ENCODE measurements at places on chromosomes 6 and 20.

GRCh38 chr6:140274548-140274947, 900.1 kb upstream of the CITED2 start:
- DNase-seq: no peak

DNA sequence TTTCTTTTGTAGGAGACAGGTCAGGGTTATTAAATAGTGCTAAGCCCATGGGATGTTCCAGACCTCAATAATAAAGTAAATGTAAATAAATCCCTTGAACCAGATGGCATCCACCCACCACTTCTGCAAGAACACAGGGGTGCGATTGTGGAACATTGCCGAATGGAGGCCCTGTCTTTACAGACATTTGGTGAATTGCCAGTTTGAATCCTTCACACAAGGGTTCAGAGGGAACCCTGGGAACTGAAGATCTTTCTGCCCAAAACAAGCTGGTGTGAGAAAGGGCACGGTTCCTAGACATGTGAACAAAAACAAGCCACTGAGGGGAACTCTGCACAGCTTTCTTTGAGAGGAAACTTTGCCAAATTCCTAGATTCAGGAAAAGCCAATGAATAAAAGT, 30.2 kb upstream of the RNF8 start:
- no peak for DNase-seq

DNA sequence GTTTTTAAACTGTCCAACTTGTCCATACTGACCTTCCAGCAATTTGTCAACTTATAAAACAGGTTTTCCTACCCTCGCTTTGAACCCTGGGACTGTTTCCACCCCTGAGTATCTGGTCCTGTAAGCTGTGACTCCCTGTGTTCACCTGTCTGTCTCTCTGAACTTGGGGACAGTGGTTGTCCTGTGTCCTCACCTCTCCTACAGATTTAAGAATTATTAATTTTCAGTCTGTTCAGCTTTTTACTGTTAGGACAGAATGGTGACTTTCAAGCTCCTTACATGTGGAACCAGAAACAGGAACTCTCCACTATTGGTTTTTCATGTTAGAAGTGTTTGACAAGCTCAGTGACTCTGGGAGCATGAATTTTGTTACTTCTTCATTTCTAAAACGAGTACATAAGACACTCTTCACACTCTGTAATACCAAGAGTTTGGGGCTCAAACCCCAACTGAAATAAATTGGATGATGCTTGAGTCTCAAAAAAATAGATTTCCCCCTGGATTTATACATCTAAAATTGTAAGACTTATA, 713.9 kb downstream of the COL12A1 start:
- no peak for DNase-seq

DNA sequence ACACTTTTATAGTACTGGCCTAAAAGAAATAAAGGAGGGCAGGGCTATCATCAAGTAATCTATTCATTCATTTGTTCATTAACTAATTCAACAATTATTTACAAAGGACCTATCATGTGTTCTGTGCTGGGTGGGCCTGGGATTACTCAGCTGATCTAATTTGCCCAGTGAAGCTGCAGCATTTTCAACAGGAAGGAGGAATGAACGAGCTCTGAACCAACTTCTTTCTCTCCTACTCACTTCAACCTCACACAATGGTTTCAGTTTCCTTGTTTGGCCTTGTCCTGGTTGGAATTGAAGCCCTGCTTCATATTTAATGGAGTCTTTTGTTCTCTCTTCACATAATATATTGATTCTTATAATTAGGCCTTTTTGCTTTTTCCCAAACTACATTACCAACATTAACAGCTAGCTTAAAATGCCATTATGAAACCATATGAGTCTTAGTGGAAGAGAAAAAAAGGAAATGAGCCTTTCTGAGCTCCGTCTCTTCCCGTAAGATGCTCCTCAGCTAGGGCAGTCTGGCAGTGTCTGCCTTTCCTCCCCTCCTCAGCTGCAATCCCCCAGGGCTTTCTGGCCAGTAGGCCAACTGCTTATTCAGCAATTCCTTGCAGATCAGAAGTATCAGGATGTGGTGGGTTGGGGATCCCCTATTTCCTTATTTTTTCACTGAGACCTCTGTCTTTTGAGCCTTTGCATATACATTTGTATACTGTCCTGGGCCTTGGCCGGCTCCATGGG, 79.4 kb upstream of the NRN1 start:
- no peak for DNase-seq

DNA sequence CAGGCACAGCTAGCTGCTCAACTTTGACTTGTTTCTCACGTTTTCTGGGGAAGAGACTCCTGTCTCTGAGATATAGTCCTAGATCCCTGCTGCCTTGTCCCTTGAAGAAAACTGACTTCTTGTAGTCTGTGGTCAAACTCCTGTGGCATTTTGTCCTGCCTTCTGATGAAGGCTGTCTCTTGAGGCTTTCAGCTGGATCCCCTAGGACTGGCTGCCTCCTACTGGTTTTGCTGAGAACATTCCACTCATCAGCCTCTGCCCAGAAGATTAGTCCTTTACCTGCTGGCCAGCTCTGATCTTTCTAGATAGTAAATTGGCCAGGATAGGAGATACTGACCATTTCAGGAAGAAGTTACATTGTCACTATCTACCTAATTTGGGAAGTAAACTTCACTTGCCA, 71.9 kb upstream of the CNR1 start:
- DNase-seq: no peak

GRCh38 chr20:9609887-9610502, 95.6 kb downstream of the LAMP5 start:
- DNase-seq: no peak

DNA sequence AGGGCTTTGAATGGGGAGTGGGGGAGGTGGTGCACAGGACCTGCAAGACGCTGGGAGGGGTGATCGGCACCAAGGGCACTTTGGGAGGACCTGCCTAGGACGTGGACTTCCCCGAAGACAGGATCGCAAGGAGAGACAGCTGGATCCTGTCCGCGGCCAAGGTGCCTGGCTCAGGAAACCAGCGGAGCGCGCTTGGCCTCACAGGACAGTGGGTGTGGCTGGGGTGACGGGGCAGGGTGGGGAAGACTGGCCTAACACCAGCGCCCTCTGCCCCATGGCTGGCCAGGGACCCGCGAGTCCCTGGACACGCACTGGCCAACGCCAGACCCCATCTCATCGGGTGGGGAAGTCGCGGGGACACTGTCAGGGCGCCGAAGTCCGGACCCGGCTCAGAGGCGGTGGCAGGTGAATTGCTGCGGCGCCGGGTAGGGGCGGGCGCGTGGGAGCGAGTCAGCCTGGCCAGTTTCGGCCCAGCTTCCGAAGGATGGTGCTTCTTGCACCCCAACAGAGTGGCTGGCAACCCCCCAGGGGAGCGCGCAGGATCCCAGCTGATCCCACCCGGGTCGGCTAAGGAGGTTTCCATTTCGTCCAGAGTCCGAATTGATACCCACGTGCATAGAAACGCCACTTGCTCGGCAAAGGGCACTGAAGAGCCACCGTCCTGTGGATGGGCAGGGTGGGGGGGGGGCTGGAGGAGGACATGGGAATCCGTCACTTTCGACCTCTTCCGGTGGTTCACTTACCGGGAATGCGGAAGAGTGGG, 785 bp upstream of the THBD start:
- DNase-seq: no peak

DNA sequence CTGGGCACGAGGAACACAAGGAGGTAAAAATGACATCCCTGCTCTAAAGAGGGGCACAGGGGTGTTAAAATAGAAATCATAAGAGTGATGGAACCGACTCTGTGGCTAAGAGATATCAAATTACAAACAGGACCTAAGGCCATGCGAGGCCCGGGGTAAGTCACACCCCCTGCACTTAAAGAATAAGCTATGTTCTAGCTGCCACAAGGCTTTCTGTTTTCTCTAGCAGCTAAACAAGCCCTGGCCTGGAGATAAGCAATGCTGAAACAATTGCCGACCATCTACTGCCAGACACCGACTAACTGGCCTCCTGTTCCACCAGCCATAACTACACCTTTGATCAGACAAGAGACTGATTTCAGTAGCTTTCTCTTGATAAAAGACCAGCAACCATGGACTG, 32.4 kb downstream of the MDGA1 start:
- DNase-seq: no peak

- DNase-seq: no peak
Measured at GRCh38 chr6:4463236-4463635, 313.0 kb upstream of the CDYL start.
